Right lobe of liver (tissue), 6 donors: ENCODE measurements at places on chromosomes 16 and 17. TPM values are rescaled to one million over a fixed set of nuclear protein-coding genes. Genes with fewer than 3 reads are reported as not detected.
A peak's percentile ranks its signal among the peaks of the same experiment; 100 is the strongest.

The SKAP1 gene
- total RNA-seq, result 17.2 TPM

DNA sequence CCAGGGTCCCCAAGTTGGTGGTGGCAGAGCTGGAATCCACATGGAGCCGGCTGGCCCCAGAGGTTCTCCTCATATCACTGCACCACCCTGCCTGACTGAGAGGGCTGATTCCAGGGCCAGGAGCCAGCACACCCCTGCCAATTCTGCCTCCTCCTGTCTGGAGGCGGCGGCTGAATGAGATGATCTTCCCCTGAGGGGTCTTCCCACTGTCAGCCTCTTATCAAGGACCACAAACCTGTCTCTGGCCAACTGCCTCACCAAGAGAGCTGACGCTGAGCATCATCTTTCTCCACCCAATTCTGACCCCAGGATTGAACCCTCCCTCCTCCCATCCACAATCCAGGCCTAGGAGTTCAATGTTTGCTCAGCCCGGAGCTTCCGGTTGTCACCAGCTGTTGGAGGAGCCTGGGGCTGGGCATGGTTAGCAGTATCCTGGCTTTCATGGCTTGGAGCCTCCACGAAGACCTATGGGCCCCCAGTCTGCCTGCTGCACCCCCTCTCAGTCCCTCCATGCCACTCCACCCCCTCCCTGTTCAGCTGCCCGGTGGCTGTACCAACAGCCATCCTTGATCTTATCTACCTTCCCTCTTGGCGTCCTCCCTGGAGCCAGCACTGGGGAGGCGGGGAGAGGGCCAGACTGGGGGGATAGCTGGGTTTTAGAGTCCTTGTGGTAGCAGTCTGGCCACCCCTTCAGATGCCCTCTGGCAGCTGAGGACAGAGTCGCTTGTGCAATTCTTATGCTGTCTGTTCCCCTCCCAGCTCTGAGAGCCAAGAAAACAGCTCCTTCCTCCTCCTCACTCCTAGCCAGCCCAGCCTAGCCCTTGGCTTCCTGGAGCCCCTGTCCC is 25.6 kb downstream of the ABCC3 start:
- H3K27ac ChIP-seq, result no peak overlapping the region
- H3K27me3 ChIP-seq, result no peaks in the 10 kb centered on the region
- peaks cover 68% of the 10 kb centered on the region for H3K4me1 ChIP-seq

The P3H4 gene
- 1.8 TPM for total RNA-seq

- H3K27me3 ChIP-seq, result no peaks in the 10 kb centered on the region
- no peak overlapping the region for H3K27ac ChIP-seq
- H3K4me1 ChIP-seq, result no peaks in the 10 kb centered on the region
- no peaks in the 10 kb centered on the region for H3K36me3 ChIP-seq
These were observed 1.2 kb downstream of the KCNJ16 start for GRCh38 chr17:70076189-70076588.

GRCh38 chr16:3020247-3020603 is at the start of gene TNFRSF12A:
TNFRSF12A (plus strand) TSS chr16:3020368; CDS start chr16:3020398, 30 bp downstream.
- peaks cover 27% of the 10 kb centered on the region for H3K4me1 ChIP-seq
- peak within 1 kb of the TSS; percentile 84 for H3K27ac ChIP-seq
- peak within 1 kb of the TSS; percentile 84 for H3K4me3 ChIP-seq
- peak; percentile 83 for DNase-seq

The C1QL1 gene
- total RNA-seq, result not detected

DNA sequence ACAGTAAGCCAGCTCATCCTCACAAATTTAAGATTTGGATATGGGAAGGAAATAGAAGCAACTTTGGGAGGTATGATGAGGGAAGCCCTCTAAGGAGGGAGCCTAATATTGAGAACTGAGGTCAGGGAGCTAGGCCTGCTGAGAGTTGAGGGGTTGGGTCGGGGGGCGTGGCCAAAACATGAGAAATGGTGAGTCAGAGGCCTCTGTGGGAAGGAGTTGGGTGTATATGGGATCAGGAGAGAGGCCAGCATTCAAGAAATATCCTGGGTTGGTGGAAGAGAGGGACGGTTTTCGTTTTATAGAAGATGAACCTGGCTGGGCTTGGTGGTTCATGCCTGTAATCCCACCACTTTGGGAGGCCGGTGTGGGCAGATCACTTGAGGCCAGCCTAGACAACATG is 48.4 kb downstream of the CLEC16A start:
- no peaks in the 10 kb centered on the region for H3K27me3 ChIP-seq
- H3K36me3 ChIP-seq, result peaks cover 3% of the 10 kb centered on the region
- H3K27ac ChIP-seq, result no peak overlapping the region
- no peaks in the 10 kb centered on the region for H3K4me1 ChIP-seq
- DNase-seq, result no peak

- peak overlapping the region; percentile 52 for H3K4me3 ChIP-seq
- H3K27ac ChIP-seq, result peak overlapping the region; percentile 45
- peaks cover 11% of the 10 kb centered on the region for H3K36me3 ChIP-seq
- peak; percentile 86 for DNase-seq
- peaks cover 34% of the 10 kb centered on the region for H3K4me1 ChIP-seq
These were observed 1.1 kb upstream of the STUB1 start for GRCh38 chr16:678858-679813.

- no peak for DNase-seq
- H3K4me1 ChIP-seq, result no peaks in the 10 kb centered on the region
- no peaks in the 10 kb centered on the region for H3K27me3 ChIP-seq
These were observed 348.3 kb downstream of the C16orf95 start for GRCh38 chr16:86968866-86969265.

- H3K36me3 ChIP-seq, result no peaks in the 10 kb centered on the region
- DNase-seq, result no peak
- H3K4me1 ChIP-seq, result no peaks in the 10 kb centered on the region
- no peak overlapping the region for H3K27ac ChIP-seq
- no peak overlapping the region for H3K4me3 ChIP-seq
These were observed 221.0 kb upstream of the HS3ST3A1 start for GRCh38 chr17:13822700-13823099.

DNA sequence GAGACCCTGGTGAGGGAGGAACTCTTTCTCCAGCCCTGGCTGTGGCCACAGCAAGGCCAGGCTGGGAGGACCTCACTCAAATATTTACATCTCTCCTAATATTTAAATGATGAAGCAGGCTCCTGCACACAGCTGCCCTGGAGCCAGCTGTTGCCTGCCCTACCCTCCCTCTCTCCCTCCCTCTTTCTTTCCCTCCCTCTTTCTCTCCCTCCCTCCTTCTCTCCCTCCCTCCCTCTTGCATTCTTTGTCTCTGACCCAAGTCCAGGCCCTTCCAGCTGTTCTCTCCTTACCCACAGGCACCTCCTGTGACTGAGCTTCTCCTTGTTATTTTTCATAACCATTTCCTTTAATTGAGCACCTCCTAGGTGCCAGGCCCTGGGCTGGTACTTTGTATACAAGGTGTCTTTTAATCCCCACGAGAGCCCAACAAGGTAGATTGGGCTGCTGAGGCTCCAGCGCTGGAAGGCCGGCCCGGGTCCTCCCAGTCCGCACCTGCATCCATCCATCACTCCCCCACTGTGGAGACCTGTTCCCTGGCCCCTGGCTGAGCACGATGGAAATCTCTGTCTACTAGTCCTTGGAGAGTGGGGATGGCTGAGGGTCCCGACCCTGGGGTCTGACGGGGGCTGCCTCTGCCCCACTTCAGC is 242.3 kb downstream of the SEC14L1 start:
- DNase-seq, result no peak
- peak overlapping the region; percentile 59 for H3K27ac ChIP-seq
- no peak overlapping the region for H3K4me3 ChIP-seq
- no peaks in the 10 kb centered on the region for H3K36me3 ChIP-seq
- peaks cover 81% of the 10 kb centered on the region for H3K4me1 ChIP-seq

The SARM1 gene
- total RNA-seq, result 2.8 TPM

The TMEM256 gene
- total RNA-seq, result 66.2 TPM

The GLIS2 gene
- total RNA-seq, result 1.4 TPM

GRCh38 chr16:75555707-75556430 is at the start of gene TMEM231:
TMEM231 (minus strand) TSS chr16:75556252; CDS start chr16:75556209, 43 bp downstream.
- no peaks in the 10 kb centered on the region for H3K27me3 ChIP-seq
- peak within 1 kb of the TSS; percentile 74 for H3K4me3 ChIP-seq
- DNase-seq, result peak; percentile 97
- no peaks in the 10 kb centered on the region for H3K36me3 ChIP-seq

DNA sequence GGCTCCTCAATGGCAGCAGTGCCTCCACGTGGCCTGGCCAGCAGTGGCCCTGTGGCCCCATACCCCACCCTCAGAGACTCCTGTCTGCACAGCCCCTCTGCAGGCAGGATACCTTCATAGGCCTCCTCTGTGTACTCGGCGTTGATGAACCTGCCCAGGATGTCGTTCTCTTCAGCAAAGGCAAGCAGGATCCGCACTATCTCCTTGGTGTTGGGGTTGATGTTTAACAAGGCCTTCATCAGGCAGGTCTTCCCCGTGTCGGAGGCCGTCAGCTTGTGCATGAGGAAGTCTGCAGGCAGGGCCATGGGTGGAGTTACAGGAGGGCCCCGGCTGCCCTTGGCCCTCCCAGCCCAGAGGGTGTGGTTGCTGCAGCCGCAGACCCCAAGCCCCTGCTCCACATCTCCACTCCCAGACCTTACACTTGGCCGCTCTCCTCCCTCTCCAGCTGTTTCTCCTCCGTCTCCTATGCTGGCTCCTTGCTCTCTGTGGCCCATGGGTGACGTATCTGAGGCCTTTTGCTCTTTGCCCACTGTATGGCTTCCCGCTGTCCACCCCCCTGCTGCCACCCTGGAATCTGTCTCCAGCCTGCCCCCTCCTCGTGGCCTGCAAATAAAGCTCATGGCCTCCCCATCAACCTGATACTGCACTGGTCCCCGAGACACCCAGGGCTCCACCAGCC is 15.1 kb downstream of the TRPV3 start:
- no peak overlapping the region for H3K27ac ChIP-seq
- H3K27me3 ChIP-seq, result no peaks in the 10 kb centered on the region
- DNase-seq, result no peak
- no peaks in the 10 kb centered on the region for H3K36me3 ChIP-seq

DNA sequence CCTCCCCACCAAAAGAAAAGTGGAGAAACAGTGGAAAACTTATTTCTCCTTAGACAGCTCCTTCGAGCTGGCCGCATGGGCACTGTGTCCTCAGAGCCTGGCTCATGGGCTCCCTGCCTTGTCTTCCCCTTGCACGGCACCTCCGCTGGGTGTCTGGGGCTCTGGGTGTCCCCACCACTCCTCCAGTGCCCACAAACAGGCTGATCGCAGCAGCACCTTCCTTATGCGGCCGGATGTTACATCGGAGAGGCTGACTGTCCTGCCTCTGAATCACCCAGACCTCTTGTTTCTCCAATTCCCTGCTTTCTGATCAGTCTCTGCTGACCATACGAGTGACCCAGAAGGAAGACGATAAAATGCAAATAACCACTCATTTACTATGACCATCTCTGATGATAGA is 121.7 kb downstream of the SLC39A11 start:
- no peaks in the 10 kb centered on the region for H3K36me3 ChIP-seq
- DNase-seq, result no peak
- H3K27ac ChIP-seq, result no peak overlapping the region
- H3K27me3 ChIP-seq, result no peaks in the 10 kb centered on the region

DNA sequence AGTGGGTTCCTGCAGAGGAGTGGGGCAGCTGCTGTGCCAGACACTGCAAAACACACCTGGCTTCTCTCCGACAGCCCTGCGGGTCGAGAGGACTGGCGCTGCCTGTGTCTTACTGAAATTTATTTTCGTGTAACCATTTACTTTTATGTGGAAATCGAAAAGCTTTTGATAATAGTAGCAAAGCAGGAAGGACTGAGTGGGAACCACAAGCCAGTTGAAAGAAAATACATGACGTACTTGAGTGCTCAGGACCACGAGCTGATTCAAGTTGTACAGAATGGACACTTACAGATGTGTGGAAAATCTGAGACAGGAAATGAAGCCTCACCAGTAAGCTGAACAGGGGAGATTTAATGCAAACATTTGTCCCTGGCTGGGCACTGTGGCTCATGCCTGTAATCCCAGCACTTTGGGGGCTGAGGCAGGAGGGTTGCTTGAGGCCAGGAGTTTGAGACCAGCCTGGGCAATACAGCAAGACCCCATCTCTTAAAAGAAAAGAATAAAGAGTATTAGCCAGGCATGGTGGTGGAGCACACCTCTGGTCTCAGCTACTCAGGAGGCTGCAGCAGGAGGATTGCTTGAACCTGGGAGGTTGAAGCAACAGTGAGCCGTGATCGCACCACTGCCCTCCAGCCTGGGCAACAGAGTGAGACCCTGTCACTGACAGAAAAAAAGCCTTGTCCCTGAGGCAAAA is 11.3 kb upstream of the RPL13 start:
- no peak overlapping the region for H3K4me3 ChIP-seq
- no peak overlapping the region for H3K27ac ChIP-seq
- peaks cover 6% of the 10 kb centered on the region for H3K36me3 ChIP-seq
- no peaks in the 10 kb centered on the region for H3K27me3 ChIP-seq

GRCh38 chr17:58233543-58233942 is 4.8 kb upstream of the LPO start:
- no peak overlapping the region for H3K4me3 ChIP-seq
- DNase-seq, result no peak
- H3K27ac ChIP-seq, result no peak overlapping the region
- no peaks in the 10 kb centered on the region for H3K27me3 ChIP-seq
- H3K4me1 ChIP-seq, result no peaks in the 10 kb centered on the region
- H3K36me3 ChIP-seq, result no peaks in the 10 kb centered on the region

The CD300E gene
- 0.07 TPM for total RNA-seq

The TEDC2 gene
- 2.2 TPM for total RNA-seq

- DNase-seq, result no peak
- H3K27ac ChIP-seq, result no peak overlapping the region
- H3K4me3 ChIP-seq, result no peak overlapping the region
These were observed 178.9 kb upstream of the SOX9 start for GRCh38 chr17:71941920-71942319.

- no peaks in the 10 kb centered on the region for H3K27me3 ChIP-seq
- DNase-seq, result peak; percentile 64
- no peaks in the 10 kb centered on the region for H3K4me1 ChIP-seq
- peak overlapping the region; percentile 47 for H3K27ac ChIP-seq
- H3K4me3 ChIP-seq, result peak overlapping the region; percentile 68
These were observed 979 bp downstream of the ABHD15 start for GRCh38 chr17:29565643-29566472.

The CLEC18B gene
- 0.64 TPM for total RNA-seq

DNA sequence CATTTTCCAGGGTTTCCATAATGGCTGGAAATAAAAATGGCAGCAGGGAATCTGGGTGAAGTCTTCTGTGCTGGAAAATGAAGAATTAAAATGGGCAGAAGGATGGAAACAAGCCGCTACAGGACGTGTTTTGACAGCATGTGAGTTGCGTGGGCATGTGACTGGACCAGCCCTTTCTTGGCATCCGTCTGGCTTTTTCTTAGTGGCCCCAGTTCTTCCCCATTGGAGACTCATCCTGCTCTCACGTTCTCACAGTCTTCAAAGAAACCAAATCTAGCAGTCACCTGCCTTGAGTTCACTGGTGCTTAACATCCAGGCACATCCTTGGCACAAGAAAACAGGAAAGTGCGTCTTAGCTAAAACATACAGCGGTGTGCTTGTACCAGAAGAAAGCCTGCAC is 180.2 kb upstream of the CACNG5 start:
- H3K27me3 ChIP-seq, result no peaks in the 10 kb centered on the region
- no peaks in the 10 kb centered on the region for H3K4me1 ChIP-seq
- H3K36me3 ChIP-seq, result no peaks in the 10 kb centered on the region
- no peak for DNase-seq
